ENCODE measurements at places on chromosomes 12 and 14.

- no peak overlapping the region for H3K4me3 ChIP-seq
- no peak for DNase-seq
- H3K27ac ChIP-seq, result no peak overlapping the region
Measured at GRCh38 chr14:56187736-56188135, 69.5 kb downstream of the PELI2 start.

DNA sequence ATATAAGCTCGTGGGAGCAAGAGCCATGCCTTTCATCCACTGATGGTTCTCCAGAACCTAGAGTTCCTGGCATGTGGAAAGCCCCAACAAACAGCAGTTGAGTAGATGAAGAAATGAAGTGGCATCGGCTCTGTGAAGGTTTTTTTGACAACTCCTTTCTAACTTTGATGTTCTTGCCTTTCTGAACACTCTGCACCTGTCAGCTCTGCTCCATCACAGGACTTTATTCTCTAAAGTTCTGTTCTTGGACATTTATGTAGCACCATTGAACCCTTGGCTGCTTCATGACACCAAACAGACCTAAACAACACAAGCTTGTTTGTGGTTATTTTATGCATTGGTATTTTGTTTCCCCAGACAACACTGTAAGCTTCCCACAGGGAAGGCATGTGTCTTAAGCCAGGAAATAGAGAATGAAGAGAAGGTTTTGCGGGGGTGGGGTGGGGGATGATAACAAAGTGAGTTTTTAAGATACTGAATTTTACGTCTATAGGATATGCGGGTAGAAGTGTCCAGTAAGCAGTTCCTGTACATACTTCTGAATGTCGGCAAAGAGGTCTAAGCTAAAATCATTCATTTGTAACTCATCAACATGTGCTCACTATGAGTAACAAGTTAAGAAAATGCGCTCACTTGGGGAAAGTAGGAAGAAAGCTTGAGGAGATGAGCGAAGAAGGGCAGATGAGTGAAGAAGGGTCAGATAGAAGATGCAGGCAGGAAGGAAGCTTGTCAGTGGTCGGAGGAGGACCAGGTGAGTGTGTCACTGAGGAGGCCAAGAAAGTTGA lies 146.0 kb upstream of the PLEKHG7 start:
- H3K27ac ChIP-seq, result no peak overlapping the region
- no peaks in the 10 kb centered on the region for H3K27me3 ChIP-seq

- no peak overlapping the region for H3K27ac ChIP-seq
- H3K27me3 ChIP-seq, result peaks cover 5% of the 10 kb centered on the region
- no peaks in the 10 kb centered on the region for H3K4me1 ChIP-seq
Measured at GRCh38 chr12:132300789-132301722, 28.3 kb downstream of the GALNT9 start.

DNA sequence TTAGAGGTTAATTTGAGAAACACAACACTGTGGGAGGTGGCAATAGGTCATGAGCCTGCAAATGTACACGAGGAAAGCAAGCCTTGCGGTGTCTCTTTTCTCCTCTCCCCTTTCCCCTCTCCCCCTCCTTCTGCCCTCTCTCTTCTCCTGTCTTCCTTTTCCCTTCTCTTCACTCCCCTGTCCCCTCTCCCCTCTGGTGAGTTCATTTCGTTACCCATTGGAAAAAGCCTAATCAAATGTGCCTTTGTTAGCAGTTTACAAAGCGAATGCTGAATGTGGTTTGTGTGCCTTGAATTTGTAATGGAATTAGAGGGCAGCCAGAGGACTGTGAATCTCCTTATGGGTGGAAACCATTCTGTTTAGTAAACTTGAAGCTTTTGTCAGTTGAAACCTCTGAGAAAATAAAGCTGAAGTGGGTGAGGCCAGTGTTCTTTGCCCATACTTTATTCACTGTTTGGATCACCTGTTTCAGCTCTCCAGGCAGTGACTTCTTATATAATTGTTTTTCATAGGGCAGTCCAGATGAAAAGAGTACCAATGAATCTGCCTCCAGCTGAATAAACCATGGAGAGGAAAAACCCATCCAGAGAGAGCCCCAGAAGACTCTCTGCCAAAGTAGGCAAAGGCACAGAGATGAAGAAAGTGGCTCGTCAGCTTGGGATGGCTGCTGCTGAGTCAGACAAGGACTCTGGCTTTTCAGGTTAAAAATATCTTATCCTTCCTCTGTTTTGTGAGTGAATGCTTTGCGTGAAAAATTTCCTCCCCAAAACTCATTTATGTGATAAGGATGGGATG lies 7.3 kb downstream of the CIPC start:
- peaks cover 7% of the 10 kb centered on the region for H3K4me1 ChIP-seq
- DNase-seq, result no peak
- no peaks in the 10 kb centered on the region for H3K27me3 ChIP-seq
- H3K4me3 ChIP-seq, result no peak overlapping the region

- no peaks in the 10 kb centered on the region for H3K36me3 ChIP-seq
- no peaks in the 10 kb centered on the region for H3K27me3 ChIP-seq
- no peak overlapping the region for H3K4me3 ChIP-seq
- peaks cover 14% of the 10 kb centered on the region for H3K4me1 ChIP-seq
- DNase-seq, result no peak
- no peak overlapping the region for H3K27ac ChIP-seq
Measured at GRCh38 chr14:100391724-100392123, 68.6 kb downstream of the SLC25A47 start.

- peaks cover 47% of the 10 kb centered on the region for H3K4me1 ChIP-seq
- DNase-seq, result no peak
- H3K4me3 ChIP-seq, result peak overlapping the region; percentile 28
Measured at GRCh38 chr12:21678959-21679358, 21.3 kb upstream of the LDHB start.

DNA sequence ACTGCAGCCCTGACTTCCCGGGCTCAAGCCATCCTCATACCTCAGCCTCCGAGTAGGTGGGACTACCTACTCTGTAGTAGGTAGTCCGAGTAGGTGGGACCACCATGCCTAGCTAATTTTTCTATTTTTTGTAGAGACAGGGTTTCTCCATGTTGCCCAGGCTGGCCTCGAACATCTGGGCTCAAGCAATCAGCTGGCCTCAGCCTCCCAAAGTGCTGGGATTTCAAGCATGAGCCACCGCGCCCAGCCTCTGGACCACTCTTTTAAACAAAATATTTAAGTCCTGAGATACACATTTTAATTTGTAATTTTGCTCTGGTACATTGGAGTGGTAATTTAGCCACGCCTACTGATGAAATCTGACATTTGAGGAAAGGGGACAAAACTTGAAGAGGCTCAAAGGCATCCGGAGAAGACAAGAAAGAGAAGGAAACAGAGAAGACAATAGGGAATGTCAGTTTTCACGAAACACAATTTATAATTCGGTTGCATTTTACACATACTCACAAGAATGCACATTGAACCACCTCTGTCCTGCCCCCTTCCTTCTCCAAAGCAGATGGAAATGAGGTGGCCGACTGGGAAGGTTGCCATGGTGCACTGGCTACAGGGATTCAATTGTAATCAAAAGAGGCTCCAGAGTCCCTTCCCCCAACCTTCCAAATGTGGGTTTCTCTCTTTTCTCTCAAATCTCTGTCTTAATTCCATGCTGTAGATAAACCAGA lies 9.7 kb upstream of the TUBA1A start:
- peaks cover 11% of the 10 kb centered on the region for H3K4me1 ChIP-seq
- no peak overlapping the region for H3K27ac ChIP-seq
- H3K36me3 ChIP-seq, result no peaks in the 10 kb centered on the region

DNA sequence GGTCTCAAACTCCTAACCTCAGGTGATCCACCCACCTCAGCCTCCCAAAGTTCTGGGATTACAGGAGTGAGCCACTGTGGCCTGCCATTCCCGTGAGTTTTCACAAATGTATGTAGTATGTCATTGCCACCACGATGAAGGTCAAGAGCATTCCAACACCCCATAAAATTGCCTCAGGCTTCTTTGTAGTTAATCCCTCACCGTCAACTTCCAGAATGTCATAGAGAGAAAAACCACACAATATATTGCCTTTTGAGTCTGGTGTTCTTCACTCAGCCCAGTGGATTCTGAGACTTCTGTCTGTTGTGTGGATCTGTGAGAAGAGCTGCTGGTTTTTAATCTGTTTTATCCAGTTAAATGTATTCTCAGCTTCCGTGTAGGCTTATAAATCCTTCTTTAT lies 12.6 kb upstream of the CFAP251 start:
- no peak for DNase-seq
- H3K4me1 ChIP-seq, result peaks cover 7% of the 10 kb centered on the region
- H3K27ac ChIP-seq, result no peak overlapping the region
- peaks cover 36% of the 10 kb centered on the region for H3K36me3 ChIP-seq

- DNase-seq, result no peak
- H3K36me3 ChIP-seq, result no peaks in the 10 kb centered on the region
- H3K4me1 ChIP-seq, result peaks cover 6% of the 10 kb centered on the region
- H3K27me3 ChIP-seq, result peaks cover 58% of the 10 kb centered on the region
Measured at GRCh38 chr12:66187036-66187435, 2.0 kb upstream of the IRAK3 start.

GRCh38 chr12:65536876-65537681 lies 258.6 kb downstream of the MSRB3 start:
- no peak for DNase-seq
- no peak overlapping the region for H3K27ac ChIP-seq
- peaks cover 2% of the 10 kb centered on the region for H3K27me3 ChIP-seq
- H3K36me3 ChIP-seq, result no peaks in the 10 kb centered on the region
- no peaks in the 10 kb centered on the region for H3K4me1 ChIP-seq
- H3K4me3 ChIP-seq, result no peak overlapping the region

DNA sequence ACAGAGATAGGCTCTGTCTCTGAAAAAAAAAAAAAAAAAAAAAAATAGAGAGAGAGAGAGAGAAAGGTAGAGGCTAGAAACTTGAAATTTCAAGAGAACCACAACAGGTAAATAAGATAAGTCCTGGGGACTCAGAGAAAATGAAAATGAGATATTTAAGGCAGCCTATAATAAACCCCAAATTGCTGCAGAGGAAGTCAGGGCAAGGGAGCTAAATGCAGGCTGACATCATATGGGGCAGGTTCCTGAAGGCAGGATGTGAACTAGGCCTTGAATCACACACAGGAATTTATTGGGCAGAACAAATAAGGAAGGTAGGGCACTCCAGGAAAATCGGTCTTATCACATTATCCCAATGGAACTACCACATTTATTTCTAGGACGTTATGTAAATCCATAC lies 54.9 kb upstream of the NUDT4 start:
- peak overlapping the region; percentile 26 for H3K27ac ChIP-seq
- no peak for DNase-seq
- H3K4me3 ChIP-seq, result no peak overlapping the region
- H3K4me1 ChIP-seq, result no peaks in the 10 kb centered on the region
- no peaks in the 10 kb centered on the region for H3K36me3 ChIP-seq
- no peaks in the 10 kb centered on the region for H3K27me3 ChIP-seq

DNA sequence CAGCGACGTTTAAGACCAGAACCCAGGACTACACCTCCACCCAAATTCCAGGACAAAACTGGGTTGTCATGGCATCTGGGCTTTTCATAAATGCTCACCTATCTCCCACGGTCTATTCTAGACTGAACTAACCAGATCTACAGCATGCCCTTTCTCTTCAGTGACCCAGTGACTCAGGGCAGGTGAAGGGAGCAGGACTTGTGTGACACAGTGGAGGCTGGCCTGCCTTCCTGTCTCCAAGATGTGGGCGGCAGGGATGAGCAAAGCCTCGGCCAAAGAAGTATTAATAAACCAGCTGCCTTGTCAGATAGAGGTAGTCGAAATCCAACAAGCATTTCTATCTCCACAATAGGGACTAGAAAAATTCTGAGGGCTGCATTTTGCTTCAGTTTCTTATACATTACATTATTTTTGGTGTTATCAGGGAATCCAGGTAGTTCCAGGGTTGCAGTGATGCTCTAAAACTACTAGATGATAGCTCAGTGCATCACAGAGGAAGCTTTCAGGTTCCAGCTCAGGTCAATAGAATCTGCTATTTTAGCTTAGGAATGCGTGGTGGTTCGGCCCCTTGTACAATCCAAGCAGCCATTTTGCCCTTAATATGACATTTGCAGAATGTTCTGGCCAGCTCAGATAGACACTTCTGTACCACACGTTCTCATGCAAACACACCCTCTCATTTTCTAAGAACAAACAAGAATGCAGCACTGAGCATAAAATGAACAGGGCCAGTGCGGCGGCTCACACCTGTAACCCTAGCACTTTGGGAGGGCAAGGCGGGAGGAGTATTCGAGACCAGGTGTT lies 4.2 kb upstream of the GLRX5 start:
- no peak overlapping the region for H3K4me3 ChIP-seq
- DNase-seq, result no peak
- peaks cover 21% of the 10 kb centered on the region for H3K36me3 ChIP-seq
- no peaks in the 10 kb centered on the region for H3K27me3 ChIP-seq
- no peak overlapping the region for H3K27ac ChIP-seq
- H3K4me1 ChIP-seq, result peaks cover 57% of the 10 kb centered on the region

DNA sequence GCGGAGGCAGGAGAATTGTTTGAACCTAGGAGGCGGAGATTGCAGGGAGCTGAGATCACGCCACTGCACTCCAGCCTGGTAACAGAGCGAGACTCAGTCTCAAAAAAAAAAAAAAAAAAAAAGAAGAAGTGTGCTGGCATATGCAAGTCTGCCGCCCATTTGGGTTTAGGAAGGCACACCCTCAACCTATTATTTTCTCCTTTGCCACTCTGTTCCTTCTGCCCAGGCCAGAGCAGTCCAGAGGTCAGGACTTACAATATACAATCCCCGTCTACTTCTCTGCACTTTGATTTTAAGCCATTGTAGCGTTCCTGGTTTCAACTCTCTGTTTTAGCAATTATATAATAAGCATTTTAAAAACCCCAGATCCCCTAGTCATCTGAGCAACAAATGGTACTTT lies 39.8 kb downstream of the CATSPERB start:
- no peaks in the 10 kb centered on the region for H3K27me3 ChIP-seq
- DNase-seq, result no peak
- no peak overlapping the region for H3K4me3 ChIP-seq

DNA sequence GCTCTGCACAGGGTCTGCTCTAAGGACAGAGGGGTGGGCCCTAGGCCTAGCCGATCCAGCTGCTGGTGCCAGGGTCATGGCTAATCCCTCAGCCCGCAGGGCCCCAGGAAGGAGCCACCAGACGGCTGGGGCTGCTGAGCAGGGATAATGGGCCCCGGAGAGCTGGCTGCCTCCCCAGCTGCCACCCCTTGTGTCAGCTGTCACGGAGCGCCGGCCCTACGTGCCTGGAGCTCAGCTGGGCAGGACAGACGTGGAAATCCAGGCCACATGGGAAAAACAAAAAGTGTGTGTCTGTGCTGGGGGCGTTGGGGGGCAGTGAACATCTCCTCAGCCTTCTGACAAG lies 36.2 kb downstream of the CHGA start:
- no peaks in the 10 kb centered on the region for H3K27me3 ChIP-seq
- no peak overlapping the region for H3K4me3 ChIP-seq
- peaks cover 1% of the 10 kb centered on the region for H3K36me3 ChIP-seq
- no peaks in the 10 kb centered on the region for H3K4me1 ChIP-seq

DNA sequence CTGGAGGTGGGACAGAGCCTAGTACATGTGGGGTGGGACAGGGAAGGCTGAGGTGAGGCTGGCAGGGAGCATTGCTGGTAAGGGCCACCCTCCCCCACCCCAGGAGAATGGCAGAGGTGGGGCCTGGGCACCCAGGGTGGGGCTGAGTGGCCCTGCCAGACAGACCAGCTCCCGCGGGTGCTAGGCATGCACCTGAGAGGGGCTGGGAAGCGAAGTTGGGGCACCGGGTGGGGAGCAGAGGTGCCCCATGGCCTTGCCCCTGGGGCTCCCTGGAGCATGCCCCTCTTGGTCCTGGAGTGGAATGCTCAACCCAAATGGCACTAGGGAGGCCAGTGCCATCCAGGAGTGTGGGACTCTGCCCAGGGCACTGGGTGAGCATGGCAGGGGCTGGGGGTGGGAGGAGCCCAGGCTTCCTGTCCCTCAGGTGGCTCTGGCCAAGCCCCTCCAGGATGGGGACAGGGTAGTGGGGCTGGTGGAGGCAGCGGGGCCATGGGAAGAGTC lies 1.3 kb downstream of the TNFAIP2 start:
- H3K27ac ChIP-seq, result no peak overlapping the region
- no peak overlapping the region for H3K4me3 ChIP-seq
- no peaks in the 10 kb centered on the region for H3K36me3 ChIP-seq
- H3K27me3 ChIP-seq, result peaks cover 22% of the 10 kb centered on the region
